ENCODE measurements at places on chromosomes 5 and 9.

DNA sequence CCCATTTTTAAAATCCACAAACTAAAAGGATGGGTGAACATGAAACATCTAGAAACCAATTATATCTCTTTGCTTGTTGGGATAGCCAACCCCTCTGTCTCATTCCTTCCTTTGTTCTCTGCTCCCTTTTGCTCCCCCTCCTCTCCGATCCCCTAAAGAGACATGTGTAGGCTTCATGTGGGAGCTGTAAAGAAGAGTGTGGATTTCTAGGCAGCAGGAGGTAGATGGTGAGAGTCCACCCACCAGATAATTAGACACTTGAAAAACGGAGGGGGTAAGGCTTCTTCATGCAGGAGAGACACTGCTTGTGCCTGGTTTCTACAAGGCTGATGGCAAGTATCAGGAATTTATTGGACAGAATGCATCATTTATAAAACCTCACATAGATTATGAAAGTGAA lies 27.3 kb upstream of the CFAP157 start:
- no peak for DNase-seq

DNA sequence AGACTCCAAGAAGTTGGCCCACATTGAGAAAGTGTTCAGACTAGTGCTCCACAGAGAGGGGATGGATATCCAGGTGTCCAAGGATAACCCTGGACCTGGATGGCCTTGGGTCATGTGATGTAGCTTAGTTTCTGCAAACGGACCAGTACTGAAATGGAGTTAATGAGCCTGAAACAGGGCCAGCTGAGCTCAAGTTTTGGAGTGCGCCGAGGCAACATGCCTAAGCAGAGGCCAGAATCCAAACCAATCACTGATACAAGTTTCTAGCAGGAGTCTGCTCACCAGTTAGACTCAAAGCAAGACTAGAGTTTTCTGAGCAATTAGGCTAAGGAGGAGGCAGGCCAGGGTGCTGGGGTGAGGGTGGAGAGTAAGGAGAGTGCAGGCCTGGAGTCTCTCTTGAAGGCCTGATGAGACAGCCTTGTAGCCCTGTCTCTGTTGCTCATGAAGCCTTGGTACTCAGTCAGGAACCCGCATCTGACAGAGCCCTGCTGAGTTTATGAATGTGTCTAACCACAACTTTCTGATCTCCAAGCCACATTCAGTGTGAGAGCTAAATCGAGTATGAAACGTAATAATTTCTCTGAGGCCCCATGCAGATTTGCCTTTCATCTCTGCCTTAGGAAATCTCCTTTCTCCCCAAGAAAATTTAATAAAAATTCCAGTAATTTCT lies 68.9 kb upstream of the EQTN start:
- DNase-seq = no peak

GRCh38 chr9:127899128-127899943 lies at the start of gene ST6GALNAC6:
Gene ST6GALNAC6, minus strand, starts transcription at chr9:127899603. Its CDS starts 1,622 bp downstream, at chr9:127897981.
- peak; percentile 41 for DNase-seq

DNA sequence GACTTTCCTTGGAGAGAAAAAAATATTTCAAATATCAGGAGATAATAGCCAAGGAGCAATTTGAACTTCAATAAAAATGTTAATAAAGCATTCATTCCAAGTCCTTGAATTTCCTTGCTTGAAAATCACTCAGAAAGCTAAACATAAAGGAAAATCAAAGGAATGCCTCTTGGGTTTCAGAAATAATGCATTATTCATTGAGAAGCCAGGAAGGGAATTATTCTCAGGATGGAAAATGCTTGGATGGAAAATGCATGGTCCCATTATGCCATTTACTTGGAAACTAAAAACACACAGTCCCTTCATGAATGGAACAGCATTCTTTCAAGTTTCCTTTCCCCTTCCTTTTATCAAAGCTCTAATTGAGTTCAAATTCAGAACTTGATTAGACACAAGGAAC lies 160.9 kb downstream of the LPAR1 start:
- DNase-seq = no peak

All from HL-60 (cell line).